Mucosa of gallbladder (tissue), 1 donor: ENCODE measurements at places on chromosomes 6 and 20.

DNA sequence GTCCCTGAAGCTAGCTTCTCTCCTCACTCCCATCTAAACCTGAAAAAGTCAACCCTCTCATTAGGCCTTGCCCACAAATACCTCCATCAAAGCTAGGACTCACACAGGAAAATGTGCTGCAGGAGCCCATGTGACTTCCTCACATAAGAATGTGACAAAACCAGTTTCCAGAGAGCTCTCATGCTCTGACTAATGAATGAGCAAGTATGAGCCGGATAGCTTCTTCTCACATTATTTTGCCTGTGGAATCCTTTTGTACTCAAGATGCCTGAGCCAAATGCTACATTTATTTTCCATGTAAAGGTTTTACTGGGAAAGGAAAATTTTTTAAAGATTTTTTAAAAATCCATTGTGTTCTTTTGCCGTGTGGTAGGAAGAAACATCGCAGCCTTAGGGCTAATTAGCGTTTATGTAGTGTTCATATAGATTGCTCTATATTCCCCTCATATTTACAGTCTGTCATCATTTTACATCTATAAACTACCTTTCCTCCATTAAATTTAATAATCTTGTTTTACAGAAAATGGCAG is 68.6 kb upstream of the CCN6 start:
- peak; percentile 48 for DNase-seq

DNA sequence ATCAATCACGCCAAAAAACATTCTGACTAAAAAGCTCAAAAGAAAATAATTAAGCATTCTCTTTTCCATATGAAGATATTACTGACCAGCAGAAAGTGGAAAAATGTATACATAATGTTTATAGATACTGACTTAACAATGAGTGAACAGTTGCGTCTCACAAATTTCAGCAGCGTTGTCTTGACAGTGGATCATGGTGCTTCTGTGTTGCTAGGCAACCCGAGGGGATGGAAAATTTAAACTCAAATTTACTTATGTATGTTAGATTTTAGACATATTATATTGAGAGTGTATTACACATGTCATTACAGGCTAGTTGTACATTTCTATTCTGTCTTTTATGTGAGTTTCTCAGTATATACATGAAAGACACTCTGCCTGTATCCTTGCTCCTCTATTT is 110.2 kb downstream of the LAMA2 start:
- no peak for DNase-seq

- no peak for DNase-seq
These were observed 27.7 kb upstream of the DEFB112 start for GRCh38 chr6:50077385-50077784.

- no peak for DNase-seq
These were observed 8.7 kb upstream of the SYNDIG1 start for GRCh38 chr20:24460712-24461111.

DNA sequence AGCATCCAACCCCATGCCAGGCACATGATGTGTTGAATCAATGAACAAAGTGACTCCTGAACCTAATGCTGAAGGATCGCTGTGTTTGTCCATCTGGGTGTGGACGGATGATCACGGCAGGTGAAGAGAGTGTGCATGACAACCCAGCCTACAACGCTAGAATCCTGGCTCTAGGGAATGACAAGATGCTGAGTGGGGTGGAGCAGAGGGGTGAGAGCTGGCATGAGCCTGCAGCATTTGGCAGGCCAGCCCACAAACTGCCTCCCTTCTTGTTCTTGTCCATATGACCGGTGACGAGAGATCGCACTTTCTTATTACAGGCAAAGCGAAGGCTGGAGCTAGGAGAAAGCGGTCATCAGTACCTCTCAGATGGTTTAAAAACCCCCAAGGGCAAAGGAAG is 54.7 kb upstream of the CDKAL1 start:
- DNase-seq, result no peak

- DNase-seq, result no peak
These were observed 652 bp downstream of the BMP6 start for GRCh38 chr6:7726416-7727085.

DNA sequence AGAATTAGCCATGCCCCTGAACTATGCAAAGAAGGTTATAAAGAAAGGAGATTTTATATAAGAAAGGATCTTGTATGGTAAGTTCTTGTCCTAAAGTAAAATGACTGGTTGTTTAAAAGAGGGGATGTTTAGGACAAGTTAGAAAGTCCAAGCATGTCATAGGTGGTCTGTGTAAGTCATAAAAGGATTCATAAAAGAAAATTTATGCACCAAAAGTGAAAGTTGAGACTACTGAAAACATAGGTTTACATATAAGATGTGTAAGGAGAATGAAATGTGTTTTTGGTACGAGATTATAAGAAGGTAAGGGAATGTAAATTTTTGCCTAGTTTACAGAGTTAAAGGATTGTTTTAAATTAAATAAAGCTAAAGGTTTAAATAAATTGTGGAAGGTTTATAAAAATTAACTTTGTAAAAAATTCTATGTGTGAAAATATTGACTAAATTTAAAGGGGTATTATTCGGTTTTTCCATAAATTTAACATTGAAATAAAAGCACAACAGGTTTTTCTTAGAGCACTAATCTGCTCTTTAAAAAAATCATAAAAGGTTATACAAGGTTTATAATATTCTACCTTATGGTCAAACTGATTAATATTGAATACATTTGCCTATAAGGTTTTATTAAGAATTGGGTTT is 93.6 kb upstream of the UST start:
- DNase-seq, result no peak

- no peak for DNase-seq
These were observed 16.9 kb downstream of the GFOD1 start for GRCh38 chr6:13470238-13471140.

DNA sequence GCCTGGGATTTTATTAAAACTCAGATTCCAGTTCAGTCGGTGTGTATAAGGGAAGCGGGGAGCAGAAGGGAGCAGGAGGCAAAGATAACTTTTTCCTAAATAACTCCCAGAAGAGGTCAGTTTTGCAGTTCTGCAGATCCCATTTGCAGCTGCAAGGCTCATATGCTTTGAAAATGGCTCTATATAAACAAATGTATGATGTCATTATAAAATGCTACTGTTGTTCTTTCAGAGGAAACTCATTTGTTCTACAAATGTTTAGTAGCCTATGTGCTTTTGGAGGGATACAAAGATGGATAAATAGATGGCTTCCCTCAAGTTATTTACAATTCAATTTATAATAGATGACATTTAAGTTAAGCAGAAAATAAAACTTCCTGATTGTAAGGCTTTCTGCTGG is 29.2 kb upstream of the DSP start:
- DNase-seq, result no peak

GRCh38 chr6:30041821-30042220 is 19.2 kb upstream of the POLR1H start:
- no peak for DNase-seq

DNA sequence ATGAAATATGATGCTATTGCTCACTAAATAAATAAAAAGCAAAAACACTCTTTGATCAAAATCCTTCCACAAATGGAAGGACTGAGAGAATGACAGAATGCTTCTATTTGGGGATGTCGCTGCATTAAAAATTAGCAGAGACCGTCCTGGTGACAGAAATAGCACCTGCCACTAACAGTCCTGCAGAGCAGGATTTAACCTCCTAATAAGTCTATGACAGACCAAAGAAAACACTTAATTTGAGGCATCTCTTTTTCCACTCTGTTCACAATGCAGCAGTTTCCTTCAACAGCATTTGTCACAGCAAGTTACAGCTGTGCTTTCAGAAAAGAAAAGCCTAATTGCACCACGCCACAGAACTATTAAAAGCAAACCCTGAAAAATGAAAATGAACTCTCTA is 140.6 kb upstream of the BEND6 start:
- DNase-seq, result no peak

DNA sequence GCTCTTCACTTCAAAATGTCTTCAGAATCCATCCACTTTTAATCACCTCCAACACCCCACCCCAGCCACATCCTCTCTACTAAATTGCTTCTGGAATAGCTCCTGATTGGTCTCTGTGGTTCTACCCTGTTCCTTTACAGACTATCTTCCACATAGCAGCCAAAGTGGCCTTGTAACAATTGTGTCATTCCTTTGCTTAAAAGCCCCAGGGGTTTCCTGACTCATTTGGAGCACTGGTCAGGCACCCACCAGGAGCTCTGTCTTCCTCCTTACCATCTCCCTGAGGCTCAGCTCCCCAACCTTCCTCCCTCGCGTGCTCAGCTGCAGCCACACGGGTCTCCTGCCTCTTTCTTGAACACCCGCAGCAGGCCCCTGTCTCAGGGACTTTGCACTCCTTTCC is 126.8 kb downstream of the HIVEP1 start:
- no peak for DNase-seq

DNA sequence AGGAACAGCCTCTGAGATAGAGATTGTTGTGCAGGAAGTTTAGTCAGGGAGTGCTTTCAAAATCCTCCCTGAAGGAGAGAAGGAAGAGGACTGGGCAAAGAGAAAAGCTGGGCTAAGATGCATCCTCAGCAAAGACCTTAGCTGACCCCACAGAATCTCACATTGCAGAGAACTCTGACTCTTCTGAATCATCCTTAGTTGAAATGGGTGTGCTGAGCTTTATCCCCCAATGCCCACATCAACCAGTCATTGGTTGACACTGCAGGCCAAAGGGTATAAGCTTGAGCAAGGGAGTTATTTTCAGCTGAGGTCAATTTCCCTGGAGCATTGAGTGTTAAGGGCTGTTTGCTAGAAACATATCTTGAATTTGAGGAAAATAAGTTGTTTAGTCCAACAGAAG is 732.2 kb downstream of the CBLN4 start:
- no peak for DNase-seq

DNA sequence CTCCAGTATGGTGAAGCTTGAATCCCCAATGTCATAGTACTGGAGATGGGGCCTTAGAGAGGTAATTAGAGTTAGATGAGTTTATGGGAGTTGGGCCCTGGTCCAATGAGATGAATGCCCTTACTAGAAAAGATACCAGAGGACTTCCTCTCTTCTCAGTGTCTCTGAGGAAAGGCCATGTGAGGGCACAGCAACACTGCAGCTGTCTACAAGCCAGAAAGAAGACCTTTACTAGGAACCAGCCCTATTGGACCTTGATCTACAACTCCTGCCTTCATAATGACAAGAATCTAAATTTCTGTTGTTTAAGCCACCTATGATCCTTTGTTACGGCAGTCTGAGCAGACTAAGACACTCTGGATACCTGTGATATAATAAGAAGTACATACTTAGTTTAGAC is 31.4 kb upstream of the AKAP7 start:
- no peak for DNase-seq

DNA sequence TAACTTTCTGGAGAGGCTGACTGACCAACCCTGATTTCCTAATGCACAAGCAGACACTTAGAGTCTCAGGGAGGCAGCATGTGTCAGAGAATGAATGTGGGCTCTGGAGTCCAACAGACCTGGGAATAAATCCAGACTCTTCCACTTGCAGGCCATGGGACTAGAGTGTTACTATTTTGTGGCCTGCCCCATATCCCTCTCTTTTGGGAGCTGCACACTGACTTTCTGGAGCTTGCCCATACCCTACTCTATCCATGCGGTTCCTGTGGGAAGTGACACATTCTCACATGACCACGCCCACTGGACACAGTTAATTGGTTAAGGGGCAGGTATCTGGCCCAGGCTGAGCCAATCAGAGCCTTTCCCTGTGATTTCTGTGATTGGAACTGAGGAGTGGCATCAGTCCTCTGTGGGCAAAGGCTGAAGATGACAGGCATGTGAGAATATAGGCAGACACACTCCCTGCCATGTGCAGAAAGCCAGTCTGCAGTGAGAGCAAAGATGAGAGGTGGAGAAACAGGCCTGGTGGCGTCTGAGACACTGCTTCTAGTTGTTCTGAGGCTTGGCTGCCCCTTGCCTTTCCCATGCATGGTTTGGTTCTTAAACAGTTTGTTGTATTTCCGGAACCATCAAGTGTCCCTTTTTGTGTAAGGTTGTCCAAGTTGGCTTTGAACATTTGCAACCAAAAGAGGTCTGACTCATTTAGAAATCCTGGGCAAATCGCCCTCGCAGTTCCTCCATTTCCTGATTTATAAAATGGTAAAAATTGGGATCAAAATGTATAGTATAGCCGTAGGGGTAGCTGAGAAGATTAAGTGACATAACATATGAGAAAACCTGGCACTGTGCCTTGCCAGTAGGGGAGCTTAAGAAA is 125.6 kb downstream of the CDC5L start:
- DNase-seq, result no peak

GRCh38 chr20:1163105-1163504 is 21.7 kb downstream of the TMEM74B start:
- DNase-seq, result no peak

- DNase-seq, result no peak
These were observed 14.7 kb downstream of the ENPP3 start for GRCh38 chr6:131651782-131652181.

- DNase-seq, result no peak
These were observed 54.4 kb upstream of the MYB start for GRCh38 chr6:135126729-135127128.

DNA sequence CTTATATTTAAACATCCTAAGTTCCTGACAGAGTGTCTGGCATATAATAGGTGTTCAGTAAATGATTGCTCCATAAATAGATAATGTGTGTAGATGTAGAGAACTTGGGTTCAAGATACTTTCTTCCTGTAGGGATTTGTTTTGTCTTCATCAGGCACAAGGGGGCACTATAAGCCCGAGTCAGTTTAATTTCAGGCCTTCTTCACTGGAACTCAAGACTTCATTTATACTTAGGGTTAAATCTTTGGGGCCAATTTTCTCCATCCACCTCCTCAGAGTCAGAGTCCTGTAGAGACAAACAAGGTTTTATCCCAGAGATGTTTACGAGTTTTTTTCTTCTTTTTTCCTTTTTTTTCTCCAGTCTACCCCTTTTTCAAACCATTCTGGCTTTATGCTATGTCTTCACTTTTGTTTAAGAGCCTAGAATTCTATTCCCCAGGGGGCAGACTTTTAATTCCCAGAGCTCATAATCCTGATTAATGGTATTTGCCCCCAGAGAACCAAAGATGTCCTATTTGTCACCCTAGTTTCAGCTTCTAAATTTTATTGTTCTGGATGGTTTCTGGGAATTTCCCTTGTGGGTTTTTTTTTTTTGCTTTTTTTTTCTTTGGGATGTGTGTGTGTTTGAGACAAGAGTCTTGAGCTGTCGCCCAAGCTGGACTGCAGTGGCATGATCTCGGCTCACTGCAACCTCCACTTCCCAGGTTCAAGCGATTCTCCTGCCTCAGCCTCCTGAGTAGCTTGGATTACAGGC is 88.4 kb downstream of the HFE start:
- peak; percentile 58 for DNase-seq

- no peak for DNase-seq
These were observed 21.1 kb downstream of the CDC40 start for GRCh38 chr6:110201151-110201884.

- DNase-seq, result no peak
These were observed 33.3 kb upstream of the ECHDC1 start for GRCh38 chr6:127376685-127377084.

- DNase-seq, result no peak
These were observed 61.0 kb downstream of the SMLR1 start for GRCh38 chr6:130888246-130888645.

- no peak for DNase-seq
These were observed 59.2 kb downstream of the PPP1R16B start for GRCh38 chr20:38864662-38865061.

- no peak for DNase-seq
These were observed 2.4 kb downstream of the SLC44A4 start for GRCh38 chr6:31876357-31876756.

GRCh38 chr20:64188682-64189529 is 24.7 kb downstream of the MYT1 start:
- DNase-seq, result peak; percentile 74

- no peak for DNase-seq
These were observed 396.5 kb downstream of the RNGTT start for GRCh38 chr6:88566746-88567534.
